Caudate nucleus (tissue), 63 donors: ENCODE measurements at places on chromosomes 2 and 18.

- no peak for DNase-seq
Measured at GRCh38 chr2:236965021-236965840, 120.5 kb upstream of the COPS8 start.

DNA sequence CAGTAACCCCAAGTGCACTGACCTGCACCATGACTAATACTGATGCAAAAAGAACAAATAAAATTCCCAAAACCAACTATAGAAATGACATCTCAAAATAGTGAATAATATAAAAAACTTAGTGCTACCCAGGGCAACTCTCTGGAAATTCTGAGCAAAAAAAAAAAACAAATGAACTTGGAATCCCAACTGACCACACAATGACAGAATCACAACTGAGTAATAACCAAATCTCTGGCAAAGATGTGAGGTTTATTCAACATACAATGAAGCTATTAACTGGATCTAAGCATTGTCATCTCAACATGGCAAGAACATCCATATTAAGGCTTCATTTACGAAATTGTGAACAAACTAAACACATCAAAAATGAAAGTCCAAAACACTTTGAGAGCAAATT lies 22.7 kb downstream of the EXOC6B start:
- no peak for DNase-seq

GRCh38 chr2:141692829-141693228 lies 438.0 kb downstream of the LRP1B start:
- DNase-seq: no peak

- no peak for DNase-seq
Measured at GRCh38 chr2:27989149-27989548, 98.6 kb downstream of the BABAM2 start.

DNA sequence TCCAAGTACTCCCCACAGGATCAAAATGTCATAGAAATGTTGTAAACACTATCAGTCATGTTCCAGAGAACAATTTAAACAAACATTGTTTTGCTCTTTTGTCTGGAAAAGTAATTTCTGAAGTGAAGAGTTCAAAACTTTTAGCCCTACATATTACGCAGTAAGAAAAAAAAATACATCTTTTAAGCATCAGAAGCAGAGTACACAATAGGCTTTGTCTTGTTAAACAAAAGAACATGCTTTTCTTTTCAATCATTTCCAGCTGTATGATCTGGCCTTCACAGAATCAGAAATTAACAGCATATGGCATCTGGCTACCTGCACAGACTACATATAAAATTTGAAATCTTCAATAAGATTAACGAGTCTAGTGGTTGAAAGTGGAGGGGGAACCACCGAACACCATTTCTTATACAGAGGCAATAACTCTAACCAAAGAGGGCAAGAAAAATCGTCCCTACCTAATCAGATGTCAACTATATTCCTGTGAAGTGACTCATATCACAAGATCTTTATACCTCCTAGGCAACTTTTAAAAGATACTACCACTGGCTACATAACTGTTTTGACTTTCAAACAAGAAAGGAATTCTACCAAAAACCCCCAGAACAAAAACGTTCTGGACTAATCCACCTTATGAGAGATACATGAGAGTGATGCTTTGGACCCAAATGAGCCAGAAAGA lies 149.3 kb downstream of the EXOC6B start:
- no peak for DNase-seq

DNA sequence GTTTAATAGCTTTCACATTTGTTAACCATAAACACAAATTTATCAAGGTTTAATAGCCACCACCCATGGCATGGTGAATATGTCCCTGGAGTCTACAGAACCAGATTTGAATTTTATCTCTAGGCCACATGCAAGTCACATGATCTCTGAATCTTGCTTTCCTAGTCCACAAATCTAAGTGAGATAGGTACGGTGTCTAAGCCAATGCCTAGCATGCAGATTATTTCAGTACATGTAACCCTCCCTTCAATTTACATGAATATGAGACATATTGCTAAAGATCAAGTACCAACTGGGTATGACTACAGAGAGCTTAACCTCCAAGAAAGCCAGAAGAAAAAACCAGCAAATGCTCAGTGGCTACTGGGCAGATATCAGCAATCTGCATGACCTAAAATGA lies 10.0 kb downstream of the ZNF24 start:
- no peak for DNase-seq

DNA sequence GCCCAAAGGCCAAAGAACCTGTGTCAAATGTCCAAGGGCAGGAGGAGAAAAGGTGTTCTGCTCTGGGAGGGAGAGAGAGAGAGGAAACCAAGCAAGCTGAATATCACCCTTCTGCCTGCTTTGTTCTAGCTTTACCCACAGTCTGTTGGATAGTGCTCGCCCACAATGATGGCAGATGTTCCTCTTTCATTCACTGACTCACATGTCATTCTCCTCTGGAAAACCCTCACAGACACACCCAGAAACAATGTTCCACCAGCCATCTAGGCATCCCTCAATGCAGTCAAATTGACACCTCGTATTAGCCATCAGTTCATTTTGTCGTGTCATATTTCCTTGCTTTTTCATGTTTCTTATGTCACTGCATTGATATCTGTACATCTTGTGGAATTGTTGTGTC lies 150.3 kb downstream of the UBR3 start:
- DNase-seq: no peak

DNA sequence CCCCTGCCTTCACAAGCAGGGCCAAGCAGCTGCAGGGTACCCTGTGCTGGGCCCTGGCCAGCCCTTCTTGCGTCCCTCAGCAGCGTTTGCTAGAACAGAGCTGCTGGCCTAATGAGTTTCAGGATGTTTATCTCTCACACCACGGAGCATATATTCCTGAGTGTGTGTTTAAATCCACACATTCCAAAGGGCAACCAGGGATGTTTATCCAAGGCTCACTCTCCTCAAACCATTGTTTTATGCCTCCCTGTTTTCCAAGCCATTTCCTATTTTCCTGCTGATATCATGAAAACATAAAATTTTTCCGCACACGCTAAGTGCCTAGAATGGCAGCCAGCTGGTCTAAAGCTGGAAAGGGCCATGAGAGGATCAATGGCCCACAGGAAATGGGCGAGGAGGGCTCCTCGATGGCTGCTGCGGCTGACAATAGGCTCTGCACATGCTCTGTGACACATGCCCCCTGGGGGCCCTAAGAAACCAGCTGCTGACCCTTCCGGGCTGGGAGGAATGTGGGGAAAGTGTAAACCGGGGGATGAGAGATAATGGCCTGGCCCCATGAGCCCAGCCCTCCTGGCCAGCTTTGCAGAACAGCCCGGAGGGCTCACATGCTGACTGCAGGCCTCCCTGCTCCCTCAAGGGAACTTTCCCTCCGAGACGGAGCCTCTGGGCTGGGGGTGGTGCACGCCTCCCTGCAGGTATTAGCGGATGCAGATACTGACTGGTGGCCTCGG lies 194.0 kb downstream of the NDUFA10 start:
- DNase-seq: no peak

DNA sequence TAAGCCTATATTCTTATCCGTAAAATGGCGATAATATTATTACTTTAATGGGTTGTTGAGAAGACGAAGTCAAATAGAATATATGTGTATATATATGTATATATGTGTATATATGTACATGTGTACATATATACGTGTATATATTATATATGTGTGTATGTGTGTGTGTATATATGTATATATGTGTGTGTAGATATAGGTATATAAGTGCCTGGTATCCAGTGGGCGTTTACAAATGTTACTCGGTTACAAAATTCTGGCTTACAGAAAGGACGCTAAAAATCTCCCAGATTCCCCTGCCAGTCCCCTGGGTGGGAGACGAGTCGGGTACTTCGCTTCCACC lies 295 bp upstream of the MTX2 start:
- no peak for DNase-seq

- DNase-seq: no peak
Measured at GRCh38 chr2:54557601-54558187, 101.6 kb downstream of the SPTBN1 start.

DNA sequence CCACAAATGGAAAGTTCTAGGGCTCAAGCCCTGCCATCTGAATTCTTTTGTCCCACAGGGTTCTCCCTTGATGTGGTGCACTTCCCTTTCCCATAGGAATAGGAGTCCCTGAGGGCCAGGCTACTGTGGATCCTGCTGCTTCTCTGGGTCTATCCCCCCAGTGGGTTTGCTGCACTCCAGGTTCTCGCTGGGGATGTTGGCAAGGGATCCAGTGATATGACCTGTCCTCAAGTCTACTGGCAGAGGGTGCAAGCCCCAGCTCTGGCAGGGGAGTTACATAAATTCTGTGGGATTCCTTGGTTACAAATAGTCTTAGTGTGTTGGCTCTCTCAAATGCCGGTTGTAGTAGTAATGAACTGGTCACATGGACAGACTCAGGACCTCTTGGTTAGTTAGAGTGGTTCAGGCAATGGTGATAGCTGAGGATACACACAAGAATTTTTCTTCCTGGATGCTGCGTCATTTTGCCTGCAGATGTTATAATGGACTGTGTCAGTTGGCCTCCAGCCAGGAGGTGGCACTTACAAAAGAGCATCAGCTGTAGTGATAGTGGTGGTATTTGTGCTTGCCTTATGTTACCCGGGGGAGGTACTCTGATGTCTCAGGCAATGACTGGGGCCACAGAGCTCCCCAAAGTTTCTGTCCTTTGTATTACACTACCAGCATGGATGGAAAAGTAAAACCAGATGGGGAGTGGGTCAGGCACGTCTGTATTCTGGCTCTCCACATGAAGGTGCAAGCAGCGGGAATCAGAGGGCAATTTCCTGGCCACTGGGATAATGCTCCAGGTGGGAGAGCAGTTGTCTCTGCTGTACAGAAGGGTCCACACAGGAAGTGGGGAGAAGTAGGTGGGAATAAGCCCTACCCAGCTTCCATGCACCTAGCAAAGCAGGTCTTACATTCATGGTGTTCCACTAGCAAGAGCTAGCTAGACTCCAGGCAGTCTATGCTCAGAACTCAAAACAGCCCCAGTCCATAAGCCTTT lies 267.9 kb downstream of the SOX11 start:
- no peak for DNase-seq

DNA sequence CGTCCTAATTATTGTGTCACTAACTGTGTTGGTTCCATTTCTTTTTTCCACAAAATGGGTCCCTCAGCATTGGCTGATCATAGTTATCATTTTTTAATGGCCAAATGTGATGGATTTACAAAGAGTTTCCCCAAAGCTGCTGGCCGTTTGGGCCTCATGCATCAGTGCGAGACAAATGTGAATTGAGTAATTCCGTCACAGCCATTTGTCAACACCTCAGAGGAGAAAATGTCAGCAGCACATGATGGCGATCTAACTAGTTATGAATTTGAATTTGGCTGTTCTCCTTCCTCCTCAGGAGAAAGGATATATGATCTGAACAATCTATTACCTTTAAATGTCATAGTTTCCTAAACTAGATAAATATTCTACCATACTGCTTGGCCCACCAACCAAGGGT lies 54.9 kb upstream of the SP3 start:
- no peak for DNase-seq

DNA sequence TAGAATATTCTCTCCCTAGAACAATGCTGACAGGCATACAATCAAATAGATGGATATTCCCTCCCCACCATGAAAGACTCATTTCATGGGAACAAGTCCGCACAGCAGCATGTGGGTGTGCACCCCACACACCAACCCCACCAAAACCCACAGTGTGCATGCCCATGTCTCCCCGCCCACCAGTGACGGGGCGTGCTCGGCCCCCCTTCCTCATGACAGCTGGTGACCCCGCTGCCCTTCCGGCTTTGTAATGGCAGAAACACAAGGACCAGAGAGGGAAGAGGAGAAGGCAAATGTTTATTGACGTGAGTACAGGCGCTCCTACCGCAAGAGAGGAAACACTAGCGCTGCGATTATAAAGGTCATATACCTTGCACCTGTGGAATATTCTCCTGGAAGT lies 30.8 kb upstream of the ODC1 start:
- no peak for DNase-seq

DNA sequence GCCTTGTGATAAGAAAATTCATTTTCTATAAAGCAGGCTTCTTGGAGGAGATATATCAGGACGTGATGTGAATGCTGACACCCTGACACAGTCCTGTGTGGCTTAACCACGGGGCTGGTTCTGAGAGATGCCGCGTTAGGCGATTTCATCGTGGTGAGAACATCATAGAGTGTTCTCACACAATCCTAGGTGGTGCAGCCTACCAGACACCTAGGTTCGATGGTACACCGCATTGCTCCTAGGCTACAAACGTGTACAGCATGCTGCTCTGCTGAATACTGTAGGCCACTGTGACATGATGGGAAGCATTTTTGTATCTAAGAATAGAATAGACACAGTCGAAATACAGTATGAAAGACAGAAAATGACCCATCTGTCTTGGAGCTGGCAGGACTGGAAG lies 82.5 kb downstream of the TNFRSF11A start:
- DNase-seq: no peak

DNA sequence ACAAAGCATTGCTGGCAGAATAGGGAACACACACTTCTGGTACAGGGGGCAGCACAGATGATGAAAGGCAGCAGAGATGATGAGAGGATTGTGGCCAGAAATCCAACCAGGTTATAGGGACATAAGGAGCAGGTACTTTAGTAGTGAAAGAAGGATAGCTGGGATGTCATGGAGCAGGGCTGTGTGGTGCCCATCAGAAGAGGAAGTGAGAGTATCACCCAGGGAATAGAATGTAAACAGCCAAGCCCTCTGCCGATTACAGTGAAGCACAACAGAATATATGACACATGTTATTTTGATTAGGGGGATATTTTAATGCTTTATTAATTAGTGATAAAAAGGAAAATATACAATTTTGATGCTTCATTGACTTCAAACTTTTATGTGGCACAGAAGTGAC lies 883.4 kb upstream of the CDH2 start:
- DNase-seq: no peak

GRCh38 chr2:28378679-28379584 lies 13.7 kb upstream of the FOSL2 start:
- no peak for DNase-seq

GRCh38 chr2:22604136-22604535 lies 780.8 kb upstream of the KLHL29 start:
- no peak for DNase-seq

DNA sequence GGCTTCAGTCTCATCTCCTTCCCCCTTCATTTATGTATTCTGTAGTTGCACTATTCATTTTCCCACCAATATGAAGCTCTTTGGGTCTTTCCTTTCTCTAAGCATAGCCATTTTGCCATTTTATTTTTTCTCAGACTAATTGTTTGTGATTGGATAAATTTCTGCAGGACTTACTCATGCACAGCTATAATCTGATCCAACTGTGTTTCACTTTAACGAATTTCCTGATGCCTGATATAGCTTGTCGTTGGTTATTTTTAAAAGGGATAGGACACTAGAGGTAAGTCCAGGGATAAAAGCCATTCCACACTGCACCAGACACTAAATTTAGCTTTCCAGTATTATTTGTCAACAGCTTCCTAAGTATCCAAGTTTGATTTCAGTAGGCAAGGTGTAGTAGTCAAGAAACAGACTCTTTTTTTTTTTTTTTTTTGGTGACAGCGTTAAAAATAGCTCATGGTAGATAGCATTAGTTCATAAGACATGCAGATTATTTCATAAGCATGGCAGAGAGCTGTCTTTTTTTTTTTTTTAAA lies 17.4 kb downstream of the ASB18 start:
- DNase-seq: no peak

DNA sequence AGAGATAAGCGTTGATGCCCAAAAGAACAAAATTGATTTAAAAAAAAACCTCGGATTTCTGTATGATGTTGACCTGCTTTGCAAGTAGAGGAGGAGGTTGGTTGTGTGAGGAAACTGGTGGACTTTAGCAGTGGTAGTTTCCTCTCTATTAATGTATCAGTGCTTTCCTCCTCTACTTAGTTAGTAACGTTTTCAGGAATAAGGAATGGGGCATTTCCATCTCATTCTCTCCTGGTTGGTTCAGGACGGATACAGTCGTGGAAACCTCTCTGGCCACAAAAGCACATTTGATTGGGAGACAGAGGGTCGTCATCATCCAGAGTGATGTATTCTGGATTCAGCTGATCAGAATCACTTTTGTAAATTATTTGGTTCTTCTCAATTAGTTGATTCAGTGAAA lies 1.5 kb downstream of the FHOD3 start:
- no peak for DNase-seq
